ENCODE measurements at places on chromosomes 2 and 18. TPM values are rescaled to one million over a fixed set of nuclear protein-coding genes. Genes with fewer than 3 reads are reported as not detected.

The NPHP1 gene
- 1.9 TPM for total RNA-seq

The GALNT5 gene
- total RNA-seq: not detected

DNA sequence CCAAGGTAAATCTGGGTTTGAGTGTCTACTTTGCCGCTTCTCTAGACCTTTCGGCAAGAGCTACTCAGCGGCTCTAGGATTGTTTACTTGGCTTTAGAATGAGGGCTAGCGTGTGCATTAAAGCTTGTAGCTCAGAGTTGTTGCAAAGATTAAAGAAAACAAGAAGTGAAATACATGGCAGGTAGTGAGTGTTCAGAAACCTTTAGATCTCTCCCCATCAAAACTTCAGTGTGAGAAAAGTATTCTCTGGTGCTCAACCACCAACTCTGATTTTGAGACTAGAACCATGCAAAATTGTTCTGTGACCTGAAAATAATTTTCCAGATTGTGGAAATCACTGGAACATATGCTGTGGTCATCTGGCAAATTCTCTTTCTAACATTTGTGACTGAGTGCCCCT is 512.0 kb downstream of the CMPK2 start:
- no peak for DNase-seq
- H3K27ac ChIP-seq: no peak overlapping the region
- H3K4me3 ChIP-seq: no peak overlapping the region
- no peaks in the 10 kb centered on the region for H3K27me3 ChIP-seq
- H3K4me1 ChIP-seq: no peaks in the 10 kb centered on the region

GRCh38 chr2:11234309-11234708 is 79.0 kb downstream of the SLC66A3 start:
- no peaks in the 10 kb centered on the region for H3K27me3 ChIP-seq
- no peak overlapping the region for H3K4me3 ChIP-seq
- H3K36me3 ChIP-seq: peaks cover 2% of the 10 kb centered on the region
- no peak overlapping the region for H3K27ac ChIP-seq
- peaks cover 12% of the 10 kb centered on the region for H3K4me1 ChIP-seq

Measured in activated CD4-positive, alpha-beta memory T cell treated with anti-CD3 and anti-CD28 coated beads for 36 hours (primary cell).